Endothelial cell (in vitro differentiated cells): ENCODE measurements at places on chromosomes 5 and 9.

GRCh38 chr9:72362680-72363139 lies 2.3 kb downstream of the ZFAND5 start:
- peak; percentile 5 for DNase-seq

DNA sequence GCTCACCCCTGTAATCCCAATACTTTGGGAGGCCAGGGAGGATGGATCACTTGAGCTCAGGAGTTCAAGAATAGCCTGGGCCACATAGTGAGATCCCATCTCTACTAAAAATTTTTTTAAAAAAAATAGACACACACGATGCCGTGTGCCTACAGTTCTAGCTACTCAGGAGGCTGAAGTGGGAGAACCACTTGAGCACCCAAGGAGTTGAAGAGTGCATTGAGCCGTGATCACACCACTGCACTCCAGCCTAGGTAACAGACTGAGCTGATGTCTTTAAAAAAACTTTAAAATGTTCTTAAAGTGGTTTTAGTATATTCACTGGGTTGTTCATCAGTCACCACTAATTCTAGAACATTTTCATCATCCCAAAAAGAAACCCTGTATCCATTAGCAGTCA lies 51.9 kb upstream of the RNF38 start:
- DNase-seq, result no peak

GRCh38 chr9:113566016-113566711 lies 102.6 kb downstream of the RGS3 start:
- no peak for DNase-seq

DNA sequence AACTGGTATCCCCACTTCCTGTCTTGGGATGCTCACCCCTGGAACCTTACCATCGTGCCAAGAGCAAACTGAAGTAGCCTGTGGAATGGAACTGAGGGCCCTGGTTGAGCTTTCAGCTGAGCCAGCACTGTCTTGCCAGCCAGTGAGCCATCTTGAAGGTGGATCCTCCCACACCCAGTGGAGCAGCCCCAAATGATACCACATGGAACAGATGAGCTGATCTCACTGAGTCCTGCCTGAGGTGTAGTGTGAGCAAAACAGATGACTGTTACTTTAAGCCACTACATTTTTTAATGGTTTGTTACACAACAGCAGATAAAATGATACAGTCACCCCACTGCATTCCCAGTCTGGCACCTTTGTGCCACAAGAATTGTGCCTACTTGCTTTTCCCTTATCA lies 2.2 kb upstream of the PCYOX1L start:
- no peak for DNase-seq

GRCh38 chr9:35287987-35288632 lies 126.3 kb downstream of the UNC13B start:
- DNase-seq, result no peak

DNA sequence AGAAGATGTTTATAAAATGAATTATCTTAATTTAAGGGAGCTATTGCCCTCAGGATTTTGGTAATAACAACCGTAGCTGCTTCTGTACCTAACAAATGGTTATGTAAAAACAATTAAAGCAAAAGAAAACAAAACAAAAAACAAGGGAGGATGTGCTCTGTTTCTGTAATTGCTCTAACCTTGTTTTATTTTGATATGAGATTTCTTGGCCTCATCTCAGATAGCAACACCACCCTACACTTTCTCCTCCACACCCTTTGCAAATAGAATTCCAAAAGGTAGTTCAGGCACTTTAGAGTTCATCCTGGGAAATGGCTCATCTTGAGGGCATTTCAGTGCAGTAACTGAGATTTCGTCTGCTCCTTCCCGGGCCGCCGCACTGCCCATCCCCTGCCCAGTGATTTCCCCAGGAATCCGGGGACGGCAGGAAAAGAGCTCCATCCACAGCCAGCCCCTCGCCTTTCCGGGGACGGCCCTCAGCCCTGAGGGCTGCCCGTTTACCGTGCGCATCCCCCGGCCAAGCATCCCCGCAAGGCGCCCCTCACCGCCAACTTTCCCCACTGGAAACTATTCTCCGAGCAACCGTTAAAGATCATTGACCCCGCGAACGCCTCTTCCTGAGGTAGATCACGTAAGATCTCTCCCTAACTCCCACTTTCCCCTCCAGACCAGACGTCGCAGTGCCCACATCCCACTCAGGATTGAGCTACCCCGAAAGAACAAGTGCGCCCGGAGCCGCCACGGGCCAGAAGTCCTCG lies 1.2 kb downstream of the FNBP1 start:
- DNase-seq, result peak; percentile 44

DNA sequence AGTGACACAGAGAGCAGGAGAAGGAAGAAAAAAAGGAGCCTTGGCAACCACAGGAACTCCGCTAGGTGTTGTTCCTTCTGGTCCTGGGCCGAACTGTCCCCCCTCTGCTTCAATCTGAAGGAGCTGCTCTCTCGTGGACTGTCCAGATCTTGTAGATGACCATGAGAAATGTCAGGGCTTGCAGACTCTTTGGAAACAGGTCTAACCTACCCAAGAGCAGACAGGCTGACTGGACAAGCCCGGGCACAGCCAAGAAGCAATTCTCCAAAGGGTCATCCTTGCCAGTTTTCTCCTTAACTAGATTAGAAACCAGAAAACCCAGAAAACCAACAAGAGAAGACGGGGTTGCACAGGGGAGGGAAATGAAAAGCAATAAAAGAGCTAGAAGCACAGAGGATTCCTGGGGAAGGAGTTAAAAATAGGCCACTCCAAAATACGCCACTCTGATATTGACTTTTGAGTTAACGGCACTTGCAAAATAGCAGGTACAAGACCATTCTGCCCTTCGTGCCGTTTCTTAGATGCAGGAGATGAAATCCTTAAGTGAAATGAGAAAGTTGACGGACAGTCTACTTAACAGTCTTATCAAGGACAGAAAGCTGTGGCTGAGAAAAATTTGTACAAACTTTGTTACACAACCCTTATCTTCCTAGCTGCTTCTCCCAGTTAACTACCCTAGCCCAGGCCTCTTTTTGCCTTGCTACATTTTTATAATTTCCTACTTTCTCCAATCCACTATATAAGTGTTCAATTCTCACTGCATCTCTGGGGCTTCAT lies 5.8 kb downstream of the GCNT4 start:
- DNase-seq, result no peak

- peak; percentile 49 for DNase-seq
These were observed at the start of gene PTGES for GRCh38 chr9:129752900-129753729. PTGES (minus strand) TSS chr9:129753042; CDS start chr9:129753012, 30 bp downstream.

GRCh38 chr5:132473668-132474067 lies 16.9 kb downstream of the IRF1 start:
- DNase-seq, result no peak
